ENCODE measurements at places on chromosomes 12 and 14.

DNA sequence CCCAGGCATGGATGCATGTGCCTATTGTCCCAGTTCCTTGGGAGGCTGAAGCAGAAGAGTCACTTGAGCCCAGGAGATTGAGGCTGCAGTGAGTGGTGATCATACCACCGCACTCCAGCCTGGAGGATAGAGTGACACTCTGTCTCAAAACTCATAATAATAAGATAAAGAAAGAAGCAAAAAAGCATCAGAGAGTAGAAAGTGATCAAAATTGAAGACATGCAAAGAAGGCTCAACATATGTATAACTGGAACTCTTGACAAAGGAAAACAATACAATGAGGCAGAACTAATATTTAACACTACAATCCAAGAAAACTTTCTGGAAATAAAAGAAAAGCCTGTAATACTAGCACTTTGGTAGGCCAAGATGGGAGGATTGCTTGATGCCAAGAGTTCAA, 48.3 kb upstream of the COCH start:
- DNase-seq, result no peak

- no peak for DNase-seq
These were observed 50.0 kb downstream of the KDM2B start for GRCh38 chr12:121530600-121531355.

DNA sequence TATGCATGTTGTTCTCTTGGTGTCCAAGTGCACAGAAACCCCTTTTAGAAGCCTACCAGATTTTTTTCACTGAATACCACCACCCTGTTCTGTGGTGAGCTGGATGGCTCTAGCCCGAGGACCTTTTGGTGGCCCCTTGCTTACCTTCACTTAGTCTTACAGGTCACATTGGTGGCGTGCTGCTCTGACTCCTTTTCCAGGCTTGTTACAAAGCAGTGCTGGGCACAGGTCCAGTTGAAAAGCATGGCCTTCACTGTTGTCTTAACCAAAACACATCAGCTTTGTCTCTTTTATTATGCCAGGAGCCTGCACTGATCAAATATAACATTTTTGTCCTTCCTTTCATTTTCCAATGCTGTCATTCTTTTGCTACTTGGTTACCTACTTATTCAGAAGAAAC, 43.6 kb upstream of the ARHGAP5 start:
- DNase-seq, result no peak

- no peak for DNase-seq
These were observed 70.8 kb downstream of the BTG1 start for GRCh38 chr12:92074889-92075288.

DNA sequence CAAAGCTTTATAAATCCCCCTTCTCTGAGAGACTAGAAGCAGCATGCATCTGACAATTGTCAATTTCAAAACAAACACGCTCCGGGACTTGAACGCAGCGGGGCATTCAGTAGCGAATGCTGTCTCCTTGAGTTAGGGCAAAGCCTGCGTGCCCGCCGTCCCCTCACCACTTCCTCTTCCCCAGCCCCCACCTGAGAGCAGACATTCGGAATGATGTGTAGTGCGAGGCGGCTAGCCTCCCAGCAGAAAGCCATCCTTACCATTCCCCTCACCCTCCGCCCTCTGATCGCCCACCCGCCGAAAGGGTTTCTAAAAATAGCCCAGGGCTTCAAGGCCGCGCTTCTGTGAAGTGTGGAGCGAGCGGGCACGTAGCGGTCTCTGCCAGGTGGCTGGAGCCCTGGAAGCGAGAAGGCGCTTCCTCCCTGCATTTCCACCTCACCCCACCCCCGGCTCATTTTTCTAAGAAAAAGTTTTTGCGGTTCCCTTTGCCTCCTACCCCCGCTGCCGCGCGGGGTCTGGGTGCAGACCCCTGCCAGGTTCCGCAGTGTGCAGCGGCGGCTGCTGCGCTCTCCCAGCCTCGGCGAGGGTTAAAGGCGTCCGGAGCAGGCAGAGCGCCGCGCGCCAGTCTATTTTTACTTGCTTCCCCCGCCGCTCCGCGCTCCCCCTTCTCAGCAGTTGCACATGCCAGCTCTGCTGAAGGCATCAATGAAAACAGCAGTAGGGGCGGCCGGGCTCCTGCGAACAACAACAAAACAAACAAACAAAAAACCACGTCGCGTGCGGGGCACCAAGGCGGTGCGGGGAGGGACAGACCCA, 2.2 kb downstream of the PRMT8 start:
- DNase-seq, result no peak

DNA sequence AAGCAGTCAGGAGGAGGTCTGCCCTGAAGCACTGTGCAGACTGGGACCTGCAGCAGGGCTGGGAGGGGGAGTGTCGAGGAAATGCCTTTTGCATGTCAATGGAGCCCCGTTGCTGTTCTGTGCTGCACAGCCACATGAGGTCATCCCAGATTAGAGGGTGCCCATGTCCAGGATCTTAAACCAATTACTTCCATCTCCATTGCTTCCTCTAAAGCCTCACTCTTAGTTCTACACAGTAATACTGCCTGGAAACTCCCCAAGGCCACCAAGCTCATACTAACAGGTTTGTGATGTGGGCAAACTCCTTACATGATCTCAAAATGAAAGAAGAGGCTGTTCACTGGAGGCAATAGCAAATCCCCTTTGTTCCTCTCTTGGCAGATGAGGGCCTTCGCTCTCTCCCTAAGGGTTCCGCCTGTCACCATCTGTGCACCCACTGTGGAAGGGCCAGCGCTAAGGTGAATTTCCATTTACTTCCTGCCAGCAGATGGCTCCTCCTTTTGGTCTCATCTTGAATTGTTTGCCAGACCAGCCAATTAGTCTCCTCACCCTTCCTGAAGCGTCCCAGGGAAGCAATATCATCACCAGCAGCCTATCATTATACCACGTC, 35.4 kb upstream of the LTA4H start:
- no peak for DNase-seq

GRCh38 chr14:77375973-77376770, 722 bp downstream of the TMED8 start:
- DNase-seq, result no peak

- no peak for DNase-seq
These were observed 110.0 kb upstream of the RESF1 start for GRCh38 chr12:31849090-31849687.

GRCh38 chr14:74824997-74825396, 50.9 kb downstream of the PROX2 start:
- no peak for DNase-seq

GRCh38 chr12:56900583-56900982, 33.6 kb downstream of the SDR9C7 start:
- DNase-seq, result no peak

DNA sequence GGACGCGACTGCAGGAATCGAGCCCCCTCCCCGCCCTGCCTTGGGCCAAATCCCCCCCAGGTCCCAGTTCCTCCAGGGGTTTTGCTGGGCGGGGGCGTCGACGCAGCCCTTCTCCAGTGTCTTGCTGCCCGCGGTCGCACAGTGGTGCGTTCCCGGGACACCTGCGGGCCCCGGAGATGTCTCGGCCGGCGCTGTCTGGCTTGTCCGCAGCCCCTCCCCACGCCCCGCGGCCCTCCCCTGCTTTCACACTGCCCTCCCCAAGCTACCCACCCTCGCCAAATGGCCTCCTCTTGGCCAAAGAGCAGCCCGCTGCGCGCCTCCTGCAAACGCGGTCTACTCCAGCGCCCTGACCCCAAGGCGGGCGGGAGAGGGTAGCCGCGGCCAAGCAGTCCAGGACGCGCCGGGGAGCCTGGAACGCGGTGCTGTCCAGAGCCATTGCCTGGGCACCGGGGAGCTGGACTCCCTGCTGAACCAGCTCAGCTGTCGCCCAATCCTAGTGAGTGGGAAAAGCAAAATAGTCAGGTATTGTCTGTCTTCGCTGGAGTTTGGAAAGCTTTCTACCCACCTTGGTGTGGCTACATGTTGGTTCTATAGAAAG, 122.0 kb downstream of the AACS start:
- no peak for DNase-seq

GRCh38 chr14:56635041-56635440, 55.4 kb downstream of the TMEM260 start:
- no peak for DNase-seq

- DNase-seq, result no peak
These were observed 38.7 kb downstream of the PRICKLE1 start for GRCh38 chr12:42550800-42551199.

GRCh38 chr12:102372087-102372486, 108.3 kb downstream of the IGF1 start:
- DNase-seq, result no peak

- DNase-seq, result no peak
These were observed 230.5 kb downstream of the PCNX1 start for GRCh38 chr14:71137536-71138447.

- no peak for DNase-seq
These were observed 163.9 kb downstream of the MED13L start for GRCh38 chr12:116113398-116114130.

GRCh38 chr12:51403681-51404136, 12.5 kb upstream of the GALNT6 start:
- DNase-seq, result no peak

- no peak for DNase-seq
These were observed 614.6 kb upstream of the ATP2B1 start for GRCh38 chr12:90323217-90323616.

DNA sequence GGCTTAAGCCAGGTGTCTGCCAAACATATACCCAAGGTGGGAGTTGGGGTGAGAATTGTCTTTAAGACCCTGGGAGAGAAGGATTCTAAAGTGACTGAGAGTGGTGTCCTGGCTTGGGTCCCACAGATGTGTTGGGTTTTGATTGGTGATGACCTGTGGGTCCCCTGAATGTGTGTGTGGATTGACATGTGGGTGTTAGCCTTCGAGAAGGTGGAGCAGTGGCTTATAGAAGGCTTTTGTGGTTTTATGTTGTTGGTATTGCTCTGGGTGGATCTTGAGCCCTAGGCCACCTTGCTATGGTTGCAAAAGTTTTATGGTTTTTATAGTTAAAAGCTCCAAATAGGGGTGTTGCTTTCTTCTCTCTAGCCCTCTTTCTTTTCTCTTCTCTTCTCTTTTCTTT, 29.7 kb downstream of the PLEKHG3 start:
- DNase-seq, result no peak

DNA sequence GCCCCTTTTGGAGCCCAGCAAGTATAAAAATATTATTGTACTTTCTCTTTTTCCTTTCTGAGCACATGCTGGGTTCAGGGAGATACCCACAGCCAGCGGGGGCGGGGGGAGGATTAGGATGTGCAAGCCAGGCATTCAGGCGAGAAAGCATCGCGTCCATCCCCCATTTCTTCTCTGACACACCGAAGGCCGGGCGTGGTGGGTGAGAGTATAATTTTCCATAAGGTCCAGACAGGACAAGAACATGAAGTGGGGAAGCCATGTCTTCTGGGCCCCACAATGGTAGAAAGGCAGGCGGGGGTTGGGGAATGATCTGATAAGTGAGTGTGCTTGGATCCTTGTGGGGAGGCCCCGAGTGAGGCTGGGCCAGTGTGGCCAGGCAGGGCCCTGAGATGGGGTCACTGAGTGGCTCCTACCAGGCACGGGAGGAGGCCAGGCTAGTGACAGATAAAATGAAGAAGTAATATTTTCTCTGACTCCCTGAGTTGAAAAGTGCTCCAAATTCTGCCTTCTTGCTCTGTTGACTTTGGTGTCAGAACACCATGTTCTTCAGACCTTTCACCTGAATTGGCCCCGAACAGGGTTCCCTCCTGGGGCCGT, 10.7 kb upstream of the LRTM2 start:
- DNase-seq, result no peak

DNA sequence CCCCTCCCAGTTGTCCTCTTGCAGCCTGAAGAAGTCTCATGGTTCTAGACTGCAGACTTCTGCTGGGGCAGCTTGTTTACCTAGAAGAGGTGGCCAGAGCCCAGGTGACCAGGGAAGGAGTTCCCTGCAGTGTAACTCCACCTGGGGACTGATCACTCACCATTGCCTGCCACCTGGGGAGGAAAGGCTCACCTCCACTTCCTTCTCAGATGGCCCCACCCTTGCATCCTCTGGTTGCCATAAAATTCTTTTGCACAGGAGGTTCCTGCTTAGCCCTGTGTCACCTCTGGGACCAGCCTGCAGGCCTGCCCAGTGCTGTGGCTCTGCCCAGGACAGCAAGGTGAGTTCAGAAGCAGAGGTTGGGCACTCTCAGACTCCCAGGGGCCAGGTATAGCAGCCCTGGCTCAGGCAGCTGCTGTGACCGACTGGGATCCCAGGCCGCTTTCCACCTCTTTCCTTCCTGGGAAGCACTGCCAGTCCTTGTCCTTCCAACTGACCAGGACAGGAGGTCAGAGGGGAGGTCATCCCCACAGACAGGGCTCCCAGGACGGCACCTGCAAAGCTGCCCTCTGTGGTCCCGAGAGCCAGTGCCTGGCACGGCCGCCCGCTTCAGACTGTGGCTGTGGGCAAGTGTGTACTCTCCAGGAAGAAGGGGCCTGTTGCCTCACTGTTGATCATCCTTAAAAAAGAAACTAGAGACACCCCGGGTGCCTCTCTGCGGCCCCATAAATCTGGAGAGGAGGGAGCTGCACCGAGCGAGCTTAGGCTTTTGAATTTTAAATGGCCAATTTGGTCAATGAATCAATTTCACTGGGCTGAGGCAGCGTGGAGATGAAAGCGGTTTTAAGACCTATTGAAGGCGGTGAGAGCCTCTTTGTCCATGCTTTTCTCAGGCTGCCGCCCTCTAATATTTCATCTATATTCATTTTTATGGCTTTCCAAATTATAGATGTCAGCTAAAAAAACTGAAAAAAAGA, 79.5 kb upstream of the C14orf180 start:
- no peak for DNase-seq

- DNase-seq, result no peak
These were observed 196.4 kb downstream of the RGS6 start for GRCh38 chr14:72128629-72129028.

GRCh38 chr12:71524626-71525025, 85.0 kb downstream of the LGR5 start:
- no peak for DNase-seq

DNA sequence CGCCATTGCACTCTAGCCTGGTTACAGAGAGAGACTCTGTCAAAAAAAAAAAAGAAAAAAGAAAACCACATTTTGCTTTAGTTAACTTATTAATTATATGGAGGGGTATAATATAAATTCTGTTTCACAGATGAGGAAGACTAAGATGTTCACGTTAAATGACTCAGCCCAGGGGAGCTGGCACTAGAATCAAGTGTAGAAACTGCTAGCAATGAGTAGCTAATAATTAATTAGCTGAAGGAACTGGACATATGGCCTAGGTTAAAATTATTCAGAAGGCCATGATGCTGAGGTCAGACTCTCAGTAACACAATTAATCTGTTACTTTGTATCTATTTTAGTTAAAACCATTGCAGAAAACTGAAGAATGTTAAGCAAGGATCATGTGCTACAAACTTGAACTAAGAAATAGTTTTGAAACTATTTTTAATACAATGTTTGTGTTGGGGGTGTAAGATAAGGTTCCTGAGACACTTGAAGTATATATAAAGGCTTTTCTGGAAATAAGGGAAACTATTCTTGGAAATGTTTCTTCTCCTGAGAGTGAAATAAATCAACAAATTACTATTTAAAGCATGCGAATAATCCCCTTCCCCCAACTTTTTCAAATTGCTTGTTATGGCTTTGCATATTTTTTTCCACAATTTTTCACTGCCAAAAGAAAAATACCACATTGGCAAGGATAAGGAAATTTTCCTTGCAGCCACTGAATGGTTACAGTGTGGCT, 589.3 kb downstream of the SOX5 start:
- no peak for DNase-seq

Data from GM04503 (cell line).